ENCODE measurements at places on chromosomes 6 and 20. TPM values are rescaled to one million over a fixed set of nuclear protein-coding genes. Genes with fewer than 3 reads are reported as not detected.

The JPH2 gene
- total RNA-seq, result 0.25 TPM

The FAM209A gene
- total RNA-seq, result not detected

The SRMS gene
- total RNA-seq, result not detected

The SLC35D3 gene
- not detected for total RNA-seq

The PPARD gene
- 9.9 TPM for total RNA-seq

The HLA-DMA gene
- total RNA-seq, result 3.9 TPM

The IL20RA gene
- 0.54 TPM for total RNA-seq

The ADNP gene
- total RNA-seq, result 32.1 TPM

The TOX2 gene
- 5.0 TPM for total RNA-seq

The CCN2 gene
- total RNA-seq, result 137 TPM

The TINAG gene
- not detected for total RNA-seq

The HLA-DQB1 gene
- total RNA-seq, result not detected

The SNAP91 gene
- total RNA-seq, result not detected

The HEY2 gene
- total RNA-seq, result 0.06 TPM
